GDM1 (cell line): ENCODE measurements at places on chromosomes 12 and 14.
A peak's percentile ranks its signal among the peaks of the same experiment; 100 is the strongest.

- DNase-seq: no peak
Observed at GRCh38 chr12:24759155-24759554, 189.7 kb downstream of the BCAT1 start.

- DNase-seq: no peak
Observed at GRCh38 chr12:57898308-57898970, 42.9 kb upstream of the ATP23 start.

DNA sequence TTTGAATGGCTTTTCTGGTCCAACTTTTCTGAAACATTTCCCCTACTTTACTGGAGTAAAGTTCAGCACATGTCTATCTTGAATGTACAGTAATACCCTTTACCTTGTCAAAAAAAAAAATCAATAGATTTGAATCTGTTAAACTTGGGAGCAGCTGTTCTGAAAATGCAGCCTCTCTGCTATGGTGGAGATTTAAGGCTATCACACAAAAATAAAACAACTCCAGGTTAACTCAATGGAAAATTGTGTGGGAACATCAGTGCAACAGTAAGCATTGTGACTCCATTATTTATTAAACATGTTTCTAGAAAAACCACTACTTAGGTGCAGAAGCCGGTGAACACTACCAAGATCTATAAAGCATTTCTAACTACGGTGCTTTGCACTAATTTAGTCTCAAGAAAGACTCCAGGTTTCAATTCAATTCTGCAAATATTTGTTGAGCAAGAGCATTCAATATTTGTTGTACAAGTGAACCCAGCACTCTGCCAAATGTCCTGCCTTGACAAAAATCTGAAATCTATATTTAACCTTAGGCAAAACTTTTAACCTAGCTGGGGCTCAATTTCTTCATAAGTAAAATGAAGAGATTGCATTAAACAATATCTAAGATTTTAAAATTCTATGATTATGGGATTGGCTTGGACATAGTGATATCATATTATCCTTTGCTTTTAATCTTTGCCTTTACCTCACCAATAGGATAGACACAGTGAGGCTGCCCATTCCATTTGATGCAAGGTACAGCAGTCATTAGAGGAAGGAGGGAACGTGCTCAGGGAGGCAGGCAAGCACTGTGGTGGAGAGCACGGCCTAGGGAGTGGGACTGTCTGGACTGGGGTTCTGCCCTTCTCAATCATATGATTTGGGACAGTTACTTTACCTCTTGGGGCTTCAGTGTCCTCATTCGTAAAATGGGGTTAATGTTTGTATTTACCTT, 155.2 kb downstream of the KITLG start:
- no peak for DNase-seq

DNA sequence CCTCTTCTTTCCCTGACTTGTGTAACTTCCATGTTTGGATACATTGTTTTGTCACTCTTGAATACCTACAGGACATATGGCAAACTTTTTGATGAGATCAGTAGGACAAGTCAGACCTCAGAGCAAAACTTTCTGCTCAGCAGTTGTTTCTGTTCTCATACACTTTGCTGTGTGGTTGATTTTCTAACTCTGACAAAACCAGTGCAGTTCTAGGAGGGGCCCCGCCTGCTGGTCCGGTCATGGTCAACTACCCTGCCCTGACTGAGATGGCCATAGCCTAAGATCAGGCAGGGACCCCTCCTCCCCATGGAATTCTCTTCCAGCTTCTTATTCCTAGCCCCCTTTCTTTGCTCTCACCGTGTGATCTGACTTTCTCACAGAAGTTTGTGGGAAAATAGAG, 92.8 kb downstream of the OTOGL start:
- DNase-seq: no peak

GRCh38 chr12:131698286-131698685, 12.6 kb upstream of the SFSWAP start:
- DNase-seq: no peak

DNA sequence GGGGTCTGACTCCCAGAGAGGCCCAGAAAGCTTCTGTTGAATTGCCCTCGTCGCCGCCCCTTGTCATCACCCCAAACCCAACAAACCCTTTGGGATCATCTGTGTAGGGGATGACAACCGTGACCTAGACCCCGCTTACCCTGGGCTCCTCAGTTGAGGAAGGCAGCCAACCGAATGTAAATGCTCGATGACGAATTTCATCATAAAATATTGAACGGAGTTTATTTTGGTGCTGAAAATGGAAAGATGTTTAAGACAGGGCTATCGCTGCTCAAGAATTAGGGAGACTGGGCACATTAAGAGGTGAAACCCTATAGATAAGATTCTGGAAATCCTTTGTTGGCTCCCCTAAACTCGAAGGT, 512 bp downstream of the ACTR10 start:
- DNase-seq: no peak

DNA sequence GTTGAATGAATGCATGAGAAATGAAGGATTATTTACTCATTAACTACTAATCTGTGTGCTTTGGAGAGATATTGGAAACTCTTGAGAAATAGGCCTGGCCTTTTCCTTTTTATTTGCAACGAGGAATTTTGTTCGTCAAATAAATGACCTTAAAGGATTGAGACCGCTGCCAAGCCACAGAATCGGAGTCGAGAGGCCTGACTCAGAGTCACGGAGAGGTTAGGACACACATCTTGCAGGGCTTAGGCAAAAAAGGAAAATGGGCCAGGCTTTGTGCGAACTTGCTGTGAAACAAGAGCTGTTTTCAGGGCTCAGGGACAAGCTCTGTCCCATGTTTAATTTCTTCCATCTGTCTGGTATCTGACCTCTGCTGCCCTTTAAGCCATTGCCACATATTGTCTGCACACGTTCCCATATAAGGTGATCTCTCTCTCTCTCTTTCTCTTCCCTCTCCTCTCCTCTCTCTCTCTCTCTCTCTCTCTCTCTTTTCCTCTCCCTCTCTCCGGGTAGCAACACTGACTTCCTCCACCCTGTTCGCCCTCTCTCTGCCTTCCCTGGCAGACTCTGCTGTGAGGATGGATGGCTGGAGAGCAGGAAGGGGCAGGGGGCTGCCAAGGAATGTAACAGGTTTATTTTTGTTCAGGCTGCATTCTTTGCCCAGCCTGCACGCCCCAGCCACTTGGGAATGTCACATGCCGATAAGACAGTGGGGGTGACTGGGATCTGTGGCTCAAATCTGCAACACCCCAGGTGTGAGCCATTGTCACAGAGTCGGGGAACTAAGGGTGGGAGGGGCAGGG, 14.9 kb upstream of the IFT81 start:
- DNase-seq: no peak

- DNase-seq: no peak
Observed at GRCh38 chr12:6330192-6330591, 11.7 kb downstream of the TNFRSF1A start.

GRCh38 chr14:102889615-102890014, 32.8 kb upstream of the AMN start:
- no peak for DNase-seq

DNA sequence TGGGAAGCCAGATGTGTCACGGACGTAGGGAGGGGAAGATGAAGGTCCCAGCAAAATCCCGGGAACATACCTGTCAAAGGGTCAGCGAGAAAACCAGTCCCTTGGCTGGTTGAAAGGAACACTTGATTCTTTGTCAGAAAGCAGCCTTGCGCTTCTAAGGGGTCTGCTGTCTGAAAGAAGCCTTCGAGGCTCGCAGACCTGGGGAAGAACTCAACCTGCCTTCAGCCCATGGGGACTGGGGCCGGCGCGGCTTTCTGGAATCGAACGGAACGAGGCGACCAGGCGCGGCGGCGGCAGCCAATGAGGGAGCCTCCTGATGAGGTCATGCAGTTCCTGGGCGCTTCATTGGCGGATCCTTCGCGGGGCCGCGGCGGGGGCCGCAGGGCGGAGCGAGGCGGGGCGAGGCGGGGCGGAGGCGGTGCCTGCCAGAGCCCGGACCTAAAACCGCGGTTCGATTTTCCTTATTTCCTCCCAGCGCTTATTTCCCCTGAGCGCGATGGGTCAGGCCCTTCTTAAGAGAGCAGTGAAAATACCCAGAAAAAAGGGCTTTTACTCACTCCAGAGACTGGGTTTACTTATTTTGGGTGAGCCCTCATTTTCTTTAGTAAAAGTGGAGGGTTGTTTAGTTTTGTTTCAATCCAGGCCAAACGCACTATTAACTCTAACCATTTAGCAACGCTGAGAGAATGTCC, 11.8 kb upstream of the TTC7B start:
- DNase-seq: peak; percentile 90

- DNase-seq: no peak
Observed at GRCh38 chr14:98893675-98894074, 378.3 kb downstream of the BCL11B start.

DNA sequence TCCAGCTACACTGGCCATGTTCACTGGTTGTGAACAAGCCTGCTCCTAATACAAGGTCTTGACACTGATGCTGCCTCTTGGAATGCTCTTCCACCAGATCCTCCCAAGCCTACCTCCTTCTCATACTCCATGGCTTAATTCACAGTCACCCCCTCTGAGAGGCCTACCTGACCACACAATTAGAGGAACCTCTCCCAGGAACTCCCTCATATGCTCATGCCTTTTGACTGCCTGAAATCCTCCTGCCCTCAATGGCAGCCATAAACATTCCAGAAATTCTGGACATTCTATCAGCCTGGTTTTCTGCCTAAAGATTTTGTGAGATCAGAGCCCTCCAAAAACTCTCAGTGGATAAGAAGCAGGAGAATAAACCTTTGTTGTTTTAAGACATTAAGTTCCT, 340.2 kb downstream of the C12orf75 start:
- DNase-seq: no peak

DNA sequence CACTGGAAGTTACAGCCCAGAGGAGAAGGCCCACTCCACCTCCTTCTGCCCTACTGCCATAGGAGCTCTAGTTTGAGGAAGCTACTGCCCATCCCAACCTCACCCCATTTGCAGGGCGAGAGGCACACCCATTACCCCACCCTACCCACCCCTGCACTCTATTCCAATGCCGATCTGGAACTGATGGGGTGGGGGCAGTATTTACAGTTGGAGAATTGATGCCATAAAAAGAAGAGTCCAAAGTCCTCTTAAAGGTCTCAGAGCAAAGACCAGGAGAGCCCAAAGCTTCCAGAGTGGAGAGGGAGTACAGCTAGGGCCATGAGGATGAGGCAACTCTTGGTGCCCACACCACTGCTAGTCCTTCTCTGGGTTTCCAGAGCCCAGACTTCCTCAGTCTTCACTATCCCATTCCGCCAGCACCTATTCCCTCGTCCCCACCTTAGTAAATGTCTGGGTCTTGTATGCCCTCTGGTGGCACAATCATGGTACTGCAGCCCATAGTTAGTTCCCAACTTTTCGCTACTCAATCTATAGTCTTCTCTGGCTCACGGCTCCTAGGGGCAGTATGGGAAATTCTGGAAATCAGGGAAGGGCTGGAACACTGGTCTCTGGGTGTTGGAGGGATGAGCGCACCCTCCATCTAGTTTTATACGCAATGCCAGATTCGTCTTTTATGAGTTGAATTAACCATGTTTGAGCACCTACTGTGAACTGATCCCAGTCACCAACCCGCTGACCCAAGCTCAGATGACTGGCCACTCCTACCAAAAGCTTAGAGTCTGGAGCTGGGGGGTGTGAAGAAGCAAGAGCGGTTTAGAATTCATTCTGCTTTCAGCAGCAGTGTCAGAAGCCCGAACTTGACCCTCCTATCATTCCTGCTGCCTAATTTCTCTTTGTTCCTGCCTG, 6.9 kb upstream of the ADCY6 start:
- DNase-seq: peak; percentile 51

DNA sequence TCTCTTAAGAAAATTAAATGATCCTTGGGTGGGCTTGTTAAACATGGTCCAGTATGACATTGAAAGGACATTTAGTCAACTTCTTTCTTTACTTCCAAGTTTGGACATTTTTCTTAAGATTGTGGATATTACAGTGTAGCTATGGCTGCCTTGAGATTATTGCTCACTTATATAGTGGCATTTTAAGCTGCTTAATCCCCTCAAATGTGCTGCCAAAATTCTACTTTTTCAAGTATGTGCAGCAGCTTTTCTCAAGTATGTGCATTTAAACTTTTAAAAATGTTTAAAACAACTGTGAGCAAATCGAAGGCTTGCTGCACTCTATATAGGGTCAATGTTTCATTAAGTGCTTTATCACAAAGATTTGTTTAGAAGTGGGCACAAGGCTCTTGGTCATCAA, 7.4 kb downstream of the TXNRD1 start:
- DNase-seq: no peak
